ENCODE measurements at places on chromosomes 11 and 22.

GRCh38 chr11:35347173-35347878, 72.0 kb downstream of the SLC1A2 start:
- no peak for DNase-seq

DNA sequence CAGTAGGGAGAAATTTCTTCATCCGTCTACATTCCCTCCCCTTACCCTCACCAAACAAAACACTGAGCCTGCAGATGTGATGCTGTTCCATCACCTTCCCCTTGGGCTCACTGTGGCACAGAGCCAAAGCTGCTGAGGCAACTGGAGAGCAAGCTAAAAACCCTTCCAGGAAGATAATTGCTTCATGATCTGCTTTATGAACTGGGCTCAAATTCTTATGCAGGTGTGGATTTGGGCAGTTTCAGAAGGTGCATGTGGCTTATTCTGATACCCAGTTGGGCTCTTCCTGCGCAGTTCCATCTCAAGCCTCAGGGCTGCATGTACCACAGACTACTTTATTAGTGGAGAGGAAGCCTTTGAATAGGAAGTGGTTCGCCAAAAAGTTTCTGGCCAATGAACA, 58.3 kb downstream of the AAMDC start:
- no peak for DNase-seq

DNA sequence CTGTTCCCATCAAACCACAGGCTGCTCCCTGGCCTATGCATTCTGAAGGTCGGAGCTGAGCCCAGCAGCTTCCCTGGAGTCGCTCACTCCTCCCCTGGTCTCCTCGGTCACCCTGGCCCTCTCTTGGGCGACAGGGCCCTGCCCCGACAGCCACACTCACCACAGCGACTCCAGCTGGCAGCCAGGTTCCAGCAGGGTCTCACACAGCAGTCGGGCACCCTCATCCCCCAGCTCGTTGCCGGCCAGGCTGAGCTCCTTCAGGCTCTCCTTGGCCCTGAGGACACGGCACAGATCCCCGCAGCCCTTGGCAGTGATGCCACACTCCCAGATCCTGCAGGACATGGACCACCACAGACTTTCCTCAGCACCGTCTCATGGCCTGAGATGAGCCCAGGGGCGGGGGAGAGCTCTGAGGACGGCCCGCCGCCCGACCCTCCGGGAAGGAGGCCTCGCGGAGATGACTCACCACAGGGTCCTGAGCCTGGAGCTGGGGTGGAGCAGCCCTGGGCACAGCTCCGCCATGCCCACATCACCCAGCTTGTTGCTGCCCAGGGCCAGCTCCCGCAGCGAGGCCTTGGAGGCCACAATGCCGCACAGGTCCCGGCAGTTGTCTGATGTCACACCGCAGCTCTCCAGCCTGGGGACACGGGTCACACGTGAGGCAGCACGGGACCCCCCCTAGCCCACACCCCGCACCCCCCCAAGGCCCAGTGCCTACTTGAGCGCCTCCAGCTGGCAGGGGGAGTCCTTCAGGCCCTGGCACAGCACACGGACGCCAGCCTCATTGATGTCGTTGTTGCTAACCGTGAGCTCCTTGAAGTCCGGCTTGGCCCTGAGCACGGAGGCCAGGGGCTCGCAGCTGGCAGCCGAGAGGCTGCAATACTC, 8.5 kb downstream of the RNH1 start:
- DNase-seq, result peak; percentile 23

DNA sequence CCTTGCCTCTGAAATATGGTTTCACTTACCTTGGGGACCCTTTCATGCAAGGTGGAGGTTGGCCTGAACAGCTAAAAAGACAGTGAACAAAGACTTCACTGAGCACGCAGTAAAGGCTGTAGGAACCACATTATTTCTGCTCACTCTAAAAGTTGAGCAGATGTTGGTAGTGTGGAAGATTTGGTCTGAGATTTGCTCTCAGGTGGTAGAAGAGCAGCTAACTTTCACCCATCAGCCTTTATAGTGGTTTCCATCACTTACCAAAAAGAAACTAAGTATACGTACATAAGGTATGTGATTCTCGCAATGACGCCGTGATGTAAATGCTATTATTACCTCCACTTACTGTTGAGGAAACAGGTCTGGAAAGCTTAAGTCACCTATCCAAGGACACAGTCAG, 47.3 kb downstream of the PRR5L start:
- no peak for DNase-seq

DNA sequence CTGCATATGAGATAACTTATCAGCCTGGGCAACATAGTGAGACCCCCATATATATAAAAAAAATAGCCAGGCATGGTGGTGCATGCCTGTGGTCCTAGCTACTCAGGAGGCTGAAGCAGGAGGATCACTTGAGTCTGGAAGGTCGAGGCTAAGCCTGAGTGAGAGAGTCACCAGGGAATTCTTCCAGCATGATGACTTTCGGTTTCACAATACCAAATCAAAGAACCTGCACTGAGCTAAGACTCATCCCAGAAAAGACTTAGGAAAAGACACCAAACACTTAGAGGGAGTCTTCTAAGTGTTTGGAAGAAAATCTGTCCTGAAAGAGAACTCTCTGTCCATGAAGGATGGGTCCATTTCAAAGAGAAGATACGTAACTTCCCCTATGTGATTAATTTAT, 12.7 kb downstream of the STK33 start:
- no peak for DNase-seq

GRCh38 chr22:32958001-32958400, 100.2 kb downstream of the SYN3 start:
- DNase-seq, result no peak
